ENCODE measurements at places on chromosomes 6 and 20.
A peak's percentile ranks its signal among the peaks of the same experiment; 100 is the strongest.

GRCh38 chr6:23213193-23213592 lies 643.8 kb downstream of the HDGFL1 start:
- H3K27ac ChIP-seq: no peak overlapping the region
- no peaks in the 10 kb centered on the region for H3K36me3 ChIP-seq
- no peak overlapping the region for H3K4me3 ChIP-seq
- DNase-seq: no peak
- H3K27me3 ChIP-seq: no peaks in the 10 kb centered on the region
- H3K4me1 ChIP-seq: no peaks in the 10 kb centered on the region

DNA sequence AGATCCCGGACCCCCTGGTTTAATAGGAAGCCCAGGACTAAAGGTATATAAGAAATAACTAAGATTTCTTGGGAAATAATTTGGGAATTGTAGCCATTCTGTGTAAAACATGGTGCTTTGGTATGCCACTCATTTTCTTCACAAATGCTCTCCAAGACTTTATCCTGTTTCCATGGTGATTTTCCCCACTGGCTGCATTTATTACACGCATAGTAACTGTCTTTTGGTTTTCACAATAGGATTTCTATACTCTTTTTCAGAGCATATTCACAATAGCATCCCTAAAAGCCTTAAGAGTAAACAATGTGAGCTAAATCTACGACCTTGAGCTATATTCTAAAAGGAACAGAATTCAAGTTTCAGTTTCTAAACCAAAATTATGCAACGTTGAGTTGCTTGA lies 160.8 kb downstream of the COL9A1 start:
- H3K4me1 ChIP-seq: no peaks in the 10 kb centered on the region
- no peaks in the 10 kb centered on the region for H3K36me3 ChIP-seq
- no peak for DNase-seq
- no peak overlapping the region for H3K27ac ChIP-seq
- no peaks in the 10 kb centered on the region for H3K27me3 ChIP-seq

- H3K27me3 ChIP-seq: peaks cover 21% of the 10 kb centered on the region
- peaks cover 1% of the 10 kb centered on the region for H3K36me3 ChIP-seq
- H3K4me3 ChIP-seq: no peak overlapping the region
- H3K27ac ChIP-seq: no peak overlapping the region
Observed at GRCh38 chr6:122491919-122492555, 20.4 kb upstream of the SERINC1 start.

DNA sequence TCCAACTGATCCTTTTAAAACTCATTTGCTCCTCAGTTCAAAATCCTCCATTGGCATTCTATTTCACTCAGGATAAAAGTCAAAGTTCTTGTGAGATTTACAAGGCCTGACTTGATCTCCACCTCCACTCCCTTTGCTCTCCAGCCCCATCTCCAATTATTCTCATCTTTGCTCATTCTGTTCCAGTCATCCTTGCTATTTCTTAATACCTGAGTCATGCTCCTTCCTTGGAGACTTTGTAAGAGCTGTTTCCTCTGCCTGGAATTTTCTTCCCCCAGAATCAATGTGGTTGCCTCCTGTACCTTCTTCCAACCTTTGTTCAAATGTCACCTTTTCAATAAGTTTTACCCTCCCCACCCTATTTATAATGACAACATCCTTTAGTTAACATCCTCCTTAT lies 373.5 kb downstream of the HTR1B start:
- H3K4me3 ChIP-seq: no peak overlapping the region
- H3K36me3 ChIP-seq: no peaks in the 10 kb centered on the region
- H3K27ac ChIP-seq: no peak overlapping the region
- H3K27me3 ChIP-seq: no peaks in the 10 kb centered on the region

DNA sequence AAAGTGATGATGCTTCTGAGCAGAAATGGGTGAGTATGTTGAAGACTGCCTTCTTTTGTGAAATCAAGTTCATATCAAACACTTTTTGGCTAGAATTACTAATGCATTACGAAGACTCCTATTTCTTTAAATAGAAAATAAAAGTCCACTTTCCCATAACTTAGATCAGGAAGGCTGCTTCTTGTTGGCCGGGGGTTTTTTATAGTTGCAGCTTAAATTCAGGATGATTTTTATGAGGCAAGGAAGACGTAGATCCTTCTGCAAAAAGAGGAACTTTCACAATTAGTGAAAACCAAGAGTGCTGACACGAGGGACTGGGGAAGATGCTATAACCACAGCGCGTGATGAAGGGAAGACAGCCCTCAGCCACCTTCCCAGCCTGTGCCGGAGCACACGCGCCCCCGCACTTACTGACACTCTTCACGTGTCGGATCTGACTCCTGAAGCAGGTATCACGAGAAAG lies 206.1 kb upstream of the PRDM1 start:
- peaks cover 9% of the 10 kb centered on the region for H3K4me1 ChIP-seq
- peak overlapping the region; percentile 12 for H3K4me3 ChIP-seq
- DNase-seq: no peak
- peaks cover 28% of the 10 kb centered on the region for H3K27me3 ChIP-seq

DNA sequence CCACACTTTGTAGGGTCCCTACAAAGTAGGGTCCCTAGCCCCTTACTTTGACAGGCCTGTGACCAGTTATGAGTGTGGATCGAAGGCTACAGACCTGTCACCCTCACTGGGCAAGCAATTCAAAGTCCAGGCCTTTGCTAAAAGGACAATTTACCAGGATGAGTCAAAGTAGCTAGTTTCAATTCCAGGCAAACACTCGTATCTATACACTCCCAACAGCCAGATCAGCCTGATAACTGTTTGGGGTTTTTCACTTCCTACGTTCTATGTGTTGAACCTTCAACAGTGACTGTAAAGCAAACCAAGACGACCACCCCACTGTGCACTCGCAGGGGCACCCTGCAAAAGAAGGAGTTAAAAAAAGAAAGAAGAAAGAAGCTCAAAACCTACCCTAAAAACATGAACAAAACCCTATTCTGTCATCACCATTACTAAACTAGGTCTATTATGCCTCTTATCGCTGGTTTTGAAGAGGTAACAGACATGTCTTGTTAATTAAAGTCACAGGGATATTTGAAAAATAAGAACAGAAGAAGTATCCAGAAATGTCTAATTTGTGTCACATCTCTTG lies 3.2 kb downstream of the GFOD1 start:
- no peaks in the 10 kb centered on the region for H3K27me3 ChIP-seq
- DNase-seq: no peak
- peaks cover 53% of the 10 kb centered on the region for H3K4me1 ChIP-seq
- H3K36me3 ChIP-seq: no peaks in the 10 kb centered on the region
- H3K27ac ChIP-seq: peak overlapping the region; percentile 52

- H3K36me3 ChIP-seq: peaks cover 8% of the 10 kb centered on the region
- H3K4me3 ChIP-seq: no peak overlapping the region
- H3K27ac ChIP-seq: no peak overlapping the region
- H3K27me3 ChIP-seq: no peaks in the 10 kb centered on the region
- H3K4me1 ChIP-seq: peaks cover 35% of the 10 kb centered on the region
Observed at GRCh38 chr6:11246722-11247121, 14.3 kb upstream of the NEDD9 start.

DNA sequence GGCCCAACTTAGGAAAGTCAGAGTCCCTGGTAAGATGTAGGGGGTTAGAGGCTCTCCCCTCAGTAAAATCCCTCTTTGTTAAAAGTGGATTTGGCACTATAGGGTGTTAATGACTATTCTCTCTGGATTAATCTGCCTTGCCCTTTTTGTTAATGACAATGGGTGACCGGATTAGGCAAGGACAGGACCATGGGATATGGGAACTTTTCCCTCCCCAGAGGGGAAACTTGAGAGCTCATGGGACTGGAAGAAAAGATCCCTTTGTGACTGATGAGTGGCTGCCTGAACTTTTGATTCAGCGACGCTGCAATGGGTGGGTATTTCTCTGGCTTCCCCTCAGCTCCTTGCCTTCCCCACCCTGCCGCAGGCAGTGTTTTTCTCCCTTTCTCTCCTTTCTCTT lies 12.2 kb upstream of the TAAR9 start:
- H3K36me3 ChIP-seq: no peaks in the 10 kb centered on the region
- H3K27me3 ChIP-seq: peaks cover 62% of the 10 kb centered on the region
- H3K4me1 ChIP-seq: no peaks in the 10 kb centered on the region
- no peak for DNase-seq

DNA sequence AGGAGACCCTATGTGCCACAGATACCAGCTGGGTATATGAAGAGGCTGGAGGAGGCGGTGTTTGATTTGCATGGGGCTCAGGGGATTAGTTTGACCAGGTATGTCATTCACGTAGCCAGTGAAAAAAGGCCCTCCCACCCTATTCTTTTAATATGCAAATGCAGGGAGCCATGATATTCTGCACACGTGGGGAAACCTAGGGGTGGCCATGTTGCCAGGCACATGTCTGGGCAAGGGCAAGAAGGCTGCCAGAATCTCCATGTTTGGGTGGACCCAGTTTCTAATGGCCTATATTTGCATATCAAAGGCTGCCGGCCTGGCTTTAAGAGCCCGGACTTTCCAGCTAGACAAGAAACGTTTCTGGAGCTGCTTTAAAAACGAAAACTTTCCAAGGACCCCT lies 60.4 kb downstream of the SOX4 start:
- no peak overlapping the region for H3K27ac ChIP-seq
- peaks cover 3% of the 10 kb centered on the region for H3K36me3 ChIP-seq
- H3K4me1 ChIP-seq: no peaks in the 10 kb centered on the region
- H3K4me3 ChIP-seq: no peak overlapping the region
- H3K27me3 ChIP-seq: peaks cover 8% of the 10 kb centered on the region

DNA sequence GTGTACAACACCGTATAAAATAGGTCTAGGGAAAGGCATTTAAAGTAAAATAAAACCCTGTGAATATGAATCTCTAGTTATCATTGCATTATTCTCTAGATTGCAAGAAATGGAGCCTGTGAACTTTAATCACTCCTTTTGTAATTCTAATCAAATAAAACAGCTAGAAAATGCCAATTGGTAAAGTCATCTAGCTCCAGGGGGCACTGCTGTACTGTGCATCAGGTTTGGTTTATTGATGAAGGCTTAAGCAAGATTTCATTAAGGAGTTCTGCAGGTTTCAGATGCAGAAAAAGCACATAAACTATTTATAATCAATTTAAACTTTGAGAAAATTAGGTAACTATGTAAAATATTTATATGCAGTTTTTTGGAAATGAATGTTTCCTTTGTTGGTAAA lies 645.0 kb downstream of the PHF3 start:
- no peak for DNase-seq
- H3K4me1 ChIP-seq: no peaks in the 10 kb centered on the region
- no peak overlapping the region for H3K4me3 ChIP-seq
- H3K36me3 ChIP-seq: peaks cover 2% of the 10 kb centered on the region
- H3K27me3 ChIP-seq: no peaks in the 10 kb centered on the region

GRCh38 chr6:3808759-3809514 lies 40.2 kb upstream of the FAM50B start:
- H3K4me1 ChIP-seq: no peaks in the 10 kb centered on the region
- peaks cover 19% of the 10 kb centered on the region for H3K27me3 ChIP-seq
- no peak overlapping the region for H3K4me3 ChIP-seq
- H3K36me3 ChIP-seq: no peaks in the 10 kb centered on the region
- no peak overlapping the region for H3K27ac ChIP-seq

DNA sequence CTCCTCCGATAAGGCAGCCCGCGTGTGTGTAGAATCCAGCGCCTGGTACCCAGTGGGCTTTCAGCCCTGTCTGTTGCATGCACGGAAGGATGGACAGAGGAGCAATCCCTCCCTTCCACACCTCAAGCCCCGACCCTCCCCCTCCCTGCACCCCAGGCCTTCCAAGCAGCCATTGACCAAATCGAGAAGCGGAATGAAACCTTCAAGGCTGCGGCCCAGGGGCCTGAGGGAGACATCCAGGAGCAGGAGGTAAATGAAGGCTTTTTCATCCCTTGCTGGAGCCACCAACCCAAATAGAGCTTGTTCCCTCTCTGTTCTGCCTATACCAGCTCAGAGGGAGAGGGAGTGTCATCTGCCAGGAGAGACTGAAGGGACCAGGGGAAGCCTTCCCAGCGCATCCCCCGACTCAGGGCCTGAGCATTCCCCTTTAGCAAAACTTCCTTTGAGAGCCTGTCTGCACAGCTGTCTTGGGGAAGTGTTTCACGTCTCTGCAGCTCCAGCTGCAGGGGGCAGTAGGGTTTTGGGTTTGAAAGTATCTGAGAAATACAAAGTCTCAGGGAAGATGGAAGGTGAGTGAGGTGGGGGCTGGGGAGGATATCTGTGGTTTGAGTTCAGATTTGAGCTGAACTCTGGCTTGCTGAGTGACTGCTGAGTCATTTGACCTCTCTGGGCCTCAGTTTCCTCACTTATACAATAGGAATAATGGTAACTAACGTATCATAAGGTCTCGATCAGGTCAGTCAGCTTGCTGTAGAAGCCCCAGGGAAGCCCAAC lies 16.1 kb downstream of the FGD2 start:
- H3K4me1 ChIP-seq: peaks cover 56% of the 10 kb centered on the region
- no peaks in the 10 kb centered on the region for H3K27me3 ChIP-seq
- peak overlapping the region; percentile 55 for H3K27ac ChIP-seq
- H3K36me3 ChIP-seq: peaks cover 4% of the 10 kb centered on the region
- no peak for DNase-seq

GRCh38 chr6:43917878-43918382 lies 147.9 kb downstream of the VEGFA start:
- no peak overlapping the region for H3K4me3 ChIP-seq
- no peak overlapping the region for H3K27ac ChIP-seq
- no peak for DNase-seq
- no peaks in the 10 kb centered on the region for H3K36me3 ChIP-seq
- peaks cover 1% of the 10 kb centered on the region for H3K4me1 ChIP-seq

GRCh38 chr6:167668019-167668753 lies 158.5 kb upstream of the AFDN start:
- no peak for DNase-seq
- H3K27ac ChIP-seq: no peak overlapping the region
- H3K36me3 ChIP-seq: no peaks in the 10 kb centered on the region

DNA sequence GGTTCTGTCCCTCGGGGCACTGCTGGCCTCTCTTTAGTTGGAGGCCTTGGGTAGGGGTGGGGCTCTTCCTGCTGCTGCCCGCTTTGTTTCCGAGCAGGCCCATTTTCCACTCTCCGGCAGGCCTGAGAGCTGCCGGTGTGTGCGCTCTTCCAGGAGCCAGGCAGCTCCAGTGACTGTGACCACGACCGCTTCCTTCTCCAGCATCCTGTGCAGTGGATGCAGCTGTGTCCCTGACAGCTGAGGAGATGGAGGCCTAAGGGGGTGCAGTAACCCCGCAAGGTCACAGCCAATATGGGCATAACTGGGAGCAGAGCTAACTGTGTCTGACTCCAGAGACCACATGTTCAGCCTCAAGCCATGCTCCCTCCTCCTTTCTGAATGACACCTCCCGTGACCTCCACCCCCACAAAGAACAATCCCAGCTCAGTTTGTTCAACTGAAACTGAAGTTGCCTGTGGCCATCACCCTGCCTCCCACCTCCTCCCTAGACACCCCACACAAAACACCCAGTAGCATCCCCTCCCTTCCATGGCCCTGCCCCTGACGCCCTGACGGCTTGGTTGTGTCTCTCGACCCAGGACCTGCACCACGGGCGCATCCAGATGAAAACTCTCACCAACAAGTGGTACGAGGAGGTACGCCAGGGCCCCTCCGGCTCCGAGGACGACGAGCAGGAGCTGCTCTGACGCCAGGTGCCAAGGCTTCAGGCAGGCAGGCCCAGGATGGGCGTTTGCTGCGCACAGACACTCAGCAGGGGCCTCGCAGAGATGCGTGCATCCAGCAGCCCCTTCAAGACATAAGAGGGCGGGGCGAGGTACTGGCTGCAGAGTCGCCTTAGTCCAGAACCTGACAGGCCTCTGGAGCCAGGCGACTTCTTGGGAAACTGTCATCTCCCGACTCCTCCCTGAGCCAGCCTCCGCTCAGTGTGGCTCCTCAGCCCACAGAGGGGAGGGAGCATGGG lies 27.8 kb downstream of the SPATA2 start:
- H3K4me1 ChIP-seq: peaks cover 12% of the 10 kb centered on the region
- peaks cover 31% of the 10 kb centered on the region for H3K36me3 ChIP-seq
- DNase-seq: no peak
- no peaks in the 10 kb centered on the region for H3K27me3 ChIP-seq
- H3K4me3 ChIP-seq: no peak overlapping the region
